ENCODE measurements at places on chromosomes 11 and 22.

- DNase-seq = no peak
These were observed 53.4 kb upstream of the EMID1 start for GRCh38 chr22:29152045-29152953.

GRCh38 chr22:26547426-26547825, 35.2 kb upstream of the TFIP11 start:
- no peak for DNase-seq

- peak; percentile 24 for DNase-seq
These were observed 16.1 kb upstream of the NTM start for GRCh38 chr11:131354251-131354701.

DNA sequence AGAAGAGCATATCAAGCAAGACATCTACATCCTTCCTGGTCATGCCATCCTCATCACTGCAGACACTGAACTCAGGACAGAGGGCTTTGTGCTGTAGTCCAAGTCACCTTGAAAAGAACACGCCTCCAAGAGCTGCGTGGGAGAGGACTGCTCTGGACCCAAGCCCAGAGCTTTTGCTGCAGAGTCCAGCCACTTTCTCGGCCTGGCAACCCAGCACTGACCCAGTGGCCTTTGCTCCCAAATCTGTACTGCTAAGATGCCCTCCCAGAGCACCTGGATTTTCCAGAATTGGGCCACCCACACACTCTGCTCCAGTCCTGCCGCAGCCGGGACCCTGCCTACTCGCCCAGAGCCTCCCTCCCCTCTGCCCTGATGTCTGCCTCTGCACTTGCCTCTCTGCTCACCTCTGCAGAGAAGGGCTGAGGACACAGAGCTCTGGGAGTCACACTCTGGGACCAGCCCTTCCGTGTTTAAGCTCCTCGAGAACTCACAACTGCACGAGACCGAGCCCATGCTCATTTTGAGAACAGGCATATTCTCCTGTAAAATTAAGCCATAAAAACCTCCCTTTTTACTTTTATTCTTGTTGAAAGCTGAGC, 83.8 kb upstream of the CSNK2A3 start:
- no peak for DNase-seq

- no peak for DNase-seq
These were observed 68.7 kb downstream of the NAV2 start for GRCh38 chr11:19781351-19781750.

- DNase-seq = peak; percentile 95
These were observed 36.6 kb downstream of the RPL27A start for GRCh38 chr11:8719211-8719649.

GRCh38 chr11:121489823-121490222, 37.1 kb upstream of the SORL1-AS1 start:
- DNase-seq = no peak

All from cardiac fibroblast (primary cell).